ENCODE measurements at places on chromosomes 6 and 20.

DNA sequence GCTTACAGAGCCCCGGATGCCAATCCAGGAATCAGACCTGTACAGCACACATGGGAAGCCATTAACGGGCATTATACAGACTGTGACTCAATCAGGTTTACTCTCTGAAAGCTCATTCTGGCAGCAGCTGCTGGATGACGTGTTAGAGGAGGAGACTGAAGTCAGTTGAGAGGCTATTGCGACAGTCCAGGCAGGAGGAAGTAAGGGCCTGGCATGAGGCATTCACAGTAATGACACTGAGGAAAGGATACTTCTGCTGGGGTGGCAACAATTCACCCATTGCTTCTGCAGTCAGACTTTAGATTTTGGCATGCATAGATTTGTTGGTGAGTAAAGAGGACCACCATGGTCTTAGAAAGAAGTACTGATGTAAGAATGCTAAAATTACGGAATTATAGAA, 151.0 kb upstream of the HEY2 start:
- peak; percentile 10 for DNase-seq

GRCh38 chr6:127090051-127090450, 28.4 kb upstream of the RSPO3 start:
- DNase-seq, result no peak

DNA sequence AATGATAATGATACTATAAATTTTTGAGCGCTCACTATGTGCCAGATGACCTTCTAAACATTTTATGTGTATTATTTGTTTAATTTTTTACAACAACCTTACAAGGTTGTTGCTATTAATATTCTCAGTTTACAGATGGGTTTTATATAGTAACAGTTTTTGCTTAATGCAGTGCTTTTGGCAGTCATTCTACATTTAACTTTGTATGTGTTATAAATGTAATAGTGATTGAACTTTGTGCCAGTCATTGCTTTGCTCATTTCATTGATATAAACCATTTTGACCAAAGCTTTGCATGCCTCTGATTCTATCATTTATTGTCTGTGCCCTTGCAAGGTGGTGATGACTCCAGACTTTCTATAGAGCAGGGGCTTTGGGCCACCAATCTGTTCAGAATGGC, 206.3 kb upstream of the LAMP5 start:
- no peak for DNase-seq

DNA sequence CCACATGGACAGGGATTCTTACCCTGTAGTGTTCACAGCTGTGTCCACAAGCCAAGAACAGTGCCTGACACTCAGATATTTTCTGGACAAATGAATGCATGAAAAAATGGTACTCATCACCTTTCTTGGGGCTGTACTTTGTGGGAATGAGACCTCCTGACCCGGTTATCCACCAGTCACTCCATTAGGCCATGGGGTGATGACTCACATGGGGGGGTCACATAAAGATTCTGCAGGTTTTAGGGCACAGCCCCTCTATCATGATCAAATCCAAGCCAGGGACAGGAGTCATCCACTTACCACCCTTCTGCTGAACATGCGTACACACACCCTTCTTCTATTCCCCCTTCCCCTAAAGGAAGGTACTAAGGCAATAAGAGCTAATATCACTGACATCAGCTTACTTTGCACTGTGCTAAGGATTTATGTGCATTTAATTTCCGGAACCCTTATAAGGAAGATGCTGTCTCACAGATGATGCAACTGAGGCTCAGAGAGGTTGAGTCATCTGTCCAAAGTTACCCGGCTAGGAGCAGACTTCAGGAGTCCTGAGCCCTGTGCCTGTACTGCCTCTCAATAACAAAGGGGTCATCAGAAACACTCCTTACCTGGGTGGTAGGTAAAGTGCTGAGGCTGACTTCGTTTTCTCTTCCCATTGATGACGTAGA, 107.8 kb downstream of the NFATC2 start:
- no peak for DNase-seq

DNA sequence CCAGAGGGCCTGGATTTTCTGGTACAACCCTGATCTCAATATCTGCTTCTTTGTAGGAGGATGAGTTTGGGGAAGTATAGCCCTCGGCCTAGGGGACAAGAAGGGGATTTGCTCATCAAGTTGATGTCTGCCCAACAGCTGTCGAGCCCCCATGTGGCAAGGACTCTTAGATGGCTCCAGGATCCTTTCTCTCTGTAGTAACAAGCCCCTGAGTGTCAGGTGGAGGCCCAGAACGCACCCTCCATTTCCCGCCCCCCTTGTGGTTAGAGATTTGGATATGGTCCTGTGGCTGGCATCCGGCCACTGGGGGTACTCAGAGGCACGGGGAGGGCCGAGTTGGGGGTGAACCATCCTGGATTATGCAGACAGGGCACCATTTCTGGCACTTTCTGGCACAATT, 50.1 kb downstream of the CTCFL start:
- no peak for DNase-seq

GRCh38 chr20:24950836-24951525, 1.9 kb downstream of the CST7 start:
- no peak for DNase-seq

DNA sequence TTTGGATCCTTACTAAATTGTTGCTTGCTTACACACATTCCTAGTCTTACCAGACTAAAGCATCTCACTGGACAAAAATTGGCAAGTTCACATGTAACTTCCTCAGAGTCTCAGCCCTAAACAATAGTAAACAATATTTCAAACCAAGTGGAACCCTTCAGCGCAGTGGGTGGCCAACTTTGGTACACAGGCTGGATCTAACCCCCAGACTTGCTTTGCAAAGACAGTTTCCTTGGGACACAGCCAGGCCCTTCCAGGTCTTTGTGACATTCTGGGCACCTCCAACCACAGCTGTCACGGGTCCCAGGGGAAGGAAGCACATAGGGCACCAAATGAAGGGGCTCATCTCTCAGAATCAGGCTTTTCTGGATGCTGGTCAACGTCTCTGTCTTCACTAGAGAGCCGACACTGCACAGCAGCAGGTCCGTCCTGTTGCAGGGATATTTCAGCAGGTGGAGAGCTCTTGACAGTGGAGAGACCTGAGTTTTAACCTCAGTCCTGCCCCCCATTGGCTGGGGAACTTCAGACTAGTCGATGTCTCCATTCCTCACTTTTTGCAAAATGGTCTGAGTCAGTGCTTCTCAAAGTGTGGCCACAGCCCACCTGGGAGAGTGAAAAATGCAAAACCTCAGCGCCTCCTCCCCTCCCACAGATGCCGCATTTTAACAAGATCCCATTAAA, 91.4 kb downstream of the BFSP1 start:
- DNase-seq, result no peak

DNA sequence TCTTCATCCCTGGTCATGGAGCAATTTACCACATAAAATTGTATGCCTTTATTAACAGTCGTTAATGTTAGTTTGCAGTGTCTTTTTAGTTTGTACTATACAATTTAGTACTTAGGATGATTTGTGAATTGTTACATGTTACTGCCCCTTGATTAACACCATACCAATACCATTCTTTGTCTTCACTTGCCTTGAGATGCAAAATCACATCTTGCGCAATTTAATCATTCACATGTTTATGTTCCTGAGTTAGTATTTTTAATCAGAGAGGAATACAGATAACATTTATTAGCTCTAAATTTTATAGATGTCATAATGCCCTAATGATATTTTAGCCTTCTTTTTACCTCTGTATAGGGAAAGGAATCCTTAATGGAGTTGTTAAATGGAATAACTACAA, 114.1 kb downstream of the SCAF8 start:
- DNase-seq, result no peak

DNA sequence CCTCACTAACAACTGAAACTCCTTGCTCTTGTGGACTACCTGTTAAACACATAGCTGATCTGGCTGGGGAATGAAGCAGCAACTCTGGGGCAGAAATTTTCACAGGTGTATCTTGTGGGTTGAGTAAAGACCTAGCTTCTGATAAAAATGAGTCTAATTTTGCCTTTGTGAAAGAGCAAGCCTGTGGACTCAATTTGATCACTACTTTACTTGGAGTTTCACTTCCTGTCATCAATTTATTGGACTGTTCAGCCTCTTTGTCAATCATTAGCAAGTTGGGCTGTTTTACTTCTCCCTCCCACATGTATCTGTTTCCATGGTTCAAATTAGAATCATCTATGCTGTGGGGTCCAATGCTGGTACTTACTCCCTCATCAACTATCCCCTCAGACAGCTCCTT, 29.6 kb upstream of the CRIP3 start:
- no peak for DNase-seq

GRCh38 chr6:41438746-41439145, 103.3 kb downstream of the NCR2 start:
- DNase-seq, result no peak

GRCh38 chr6:79040083-79040482, 38.0 kb downstream of the PHIP start:
- DNase-seq, result no peak

DNA sequence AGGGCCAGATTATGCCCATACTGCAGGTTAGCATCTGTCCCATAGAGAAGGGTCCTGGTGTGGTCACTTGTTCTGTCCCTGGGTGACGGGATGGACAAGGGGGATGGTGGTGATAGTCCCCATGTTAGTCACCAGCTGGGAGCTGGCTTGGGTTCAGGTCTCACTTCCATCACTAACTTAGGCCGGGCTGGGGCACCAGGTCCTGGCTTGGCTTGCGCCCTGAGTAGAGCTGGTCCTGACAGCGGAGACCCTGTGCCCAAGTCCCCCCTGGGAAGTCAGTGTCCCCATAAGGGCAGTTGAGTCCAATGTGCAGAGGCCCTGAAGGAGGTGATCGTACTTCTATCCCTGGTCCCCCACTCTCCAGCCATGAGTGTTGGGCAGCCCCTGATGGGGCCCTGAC, 52.6 kb downstream of the ANKRD60 start:
- DNase-seq, result no peak

DNA sequence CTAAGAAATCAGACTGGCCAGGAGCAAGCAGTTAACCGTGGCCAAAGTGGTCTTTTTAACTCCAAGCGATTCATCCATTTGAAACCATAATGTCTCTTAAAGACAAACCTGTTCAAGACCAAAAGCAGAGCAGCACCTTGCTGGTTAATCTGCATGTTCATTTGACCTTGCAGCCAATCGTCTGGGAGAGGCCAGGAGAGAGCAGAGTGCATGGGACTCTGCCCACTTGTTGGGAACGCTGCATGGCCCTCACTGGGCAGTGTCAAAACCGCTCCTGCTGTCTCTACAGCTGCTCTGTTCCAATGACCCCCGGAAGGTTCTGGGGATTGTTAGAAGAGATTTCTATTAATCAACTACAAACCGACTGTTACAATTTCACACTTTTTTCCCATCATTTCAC, 79.6 kb downstream of the OLIG3 start:
- DNase-seq, result peak; percentile 21

DNA sequence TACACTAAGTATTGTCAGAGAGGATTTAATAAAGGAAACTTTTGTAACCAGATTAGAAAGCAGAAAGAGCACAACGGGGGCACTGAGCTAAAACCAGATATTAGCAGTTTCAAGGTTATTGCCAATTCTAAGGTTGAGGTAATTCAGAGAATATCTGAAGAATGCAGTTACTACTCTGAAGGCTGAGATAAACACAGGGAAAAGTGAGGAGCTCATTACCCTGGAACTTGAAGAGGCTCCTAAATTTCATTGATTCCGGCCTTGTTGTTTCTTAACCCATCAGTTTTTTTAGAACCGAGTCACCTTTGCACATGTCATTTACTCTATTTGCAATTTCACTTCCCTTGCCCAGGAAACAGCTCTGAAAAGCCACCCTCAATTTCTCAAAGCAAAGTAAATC, 72.4 kb upstream of the BTBD3 start:
- DNase-seq, result no peak

- DNase-seq, result no peak
Measured at GRCh38 chr20:22821796-22822195, 213.3 kb upstream of the SSTR4 start.

- DNase-seq, result no peak
Measured at GRCh38 chr6:154648188-154648887, 84.9 kb upstream of the SCAF8 start.

All from globus pallidus (tissue), 1 donor.